Panc1 (cell line): ENCODE measurements at places on chromosomes 13 and 19.

DNA sequence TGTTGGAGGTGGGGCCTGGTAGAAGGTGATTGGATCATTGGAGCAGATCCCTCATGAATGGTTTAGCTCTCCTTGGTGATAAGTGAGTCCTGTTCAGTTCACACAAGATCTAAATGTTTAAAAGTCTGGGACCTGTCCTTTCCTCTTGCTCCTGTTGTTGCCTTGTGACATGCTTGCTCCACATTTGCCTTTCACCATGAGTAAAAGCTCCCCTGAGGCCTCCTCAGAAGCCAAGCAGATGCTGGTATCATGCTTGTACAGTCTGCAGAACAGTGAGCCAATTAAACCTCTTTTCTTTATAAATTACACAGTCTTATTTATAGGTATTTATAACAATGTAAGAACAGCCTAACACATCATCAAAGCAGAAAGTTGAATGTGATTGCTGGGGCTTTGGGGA lies 24.2 kb upstream of the RFC3 start:
- DNase-seq: no peak
- H3K27me3 ChIP-seq: no peaks in the 10 kb centered on the region
- H3K4me3 ChIP-seq: no peak overlapping the region
- H3K27ac ChIP-seq: no peak overlapping the region
- H3K36me3 ChIP-seq: no peaks in the 10 kb centered on the region

GRCh38 chr19:12884202-12884601 lies 2.8 kb downstream of the KLF1 start:
- no peaks in the 10 kb centered on the region for H3K36me3 ChIP-seq
- no peak overlapping the region for H3K27ac ChIP-seq
- H3K4me1 ChIP-seq: no peaks in the 10 kb centered on the region
- DNase-seq: no peak
- no peak overlapping the region for H3K4me3 ChIP-seq

DNA sequence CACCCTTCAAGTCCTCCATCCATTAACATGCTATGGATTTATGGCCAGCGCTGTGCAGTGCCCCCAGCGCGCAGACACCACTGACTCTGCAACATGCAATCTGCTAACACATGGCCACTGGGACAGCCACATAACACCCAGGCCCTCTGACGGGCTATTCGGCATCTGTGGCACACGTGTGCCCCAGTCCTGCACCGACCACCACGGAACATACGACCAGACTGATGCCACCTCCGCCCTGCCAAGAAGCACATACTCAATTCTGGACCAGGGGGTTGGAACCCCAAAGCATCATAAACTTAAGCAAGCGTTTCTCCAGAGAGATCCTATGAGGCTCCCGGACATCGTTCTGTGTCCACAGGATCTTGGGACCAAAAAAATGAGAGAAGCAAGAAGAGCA lies 9.8 kb downstream of the STK24 start:
- H3K27ac ChIP-seq: no peak overlapping the region
- no peaks in the 10 kb centered on the region for H3K27me3 ChIP-seq
- no peaks in the 10 kb centered on the region for H3K36me3 ChIP-seq
- H3K4me1 ChIP-seq: peaks cover 17% of the 10 kb centered on the region

- no peaks in the 10 kb centered on the region for H3K27me3 ChIP-seq
- H3K36me3 ChIP-seq: no peaks in the 10 kb centered on the region
- DNase-seq: no peak
- H3K27ac ChIP-seq: no peak overlapping the region
- no peak overlapping the region for H3K4me3 ChIP-seq
- no peaks in the 10 kb centered on the region for H3K4me1 ChIP-seq
These were observed 46.5 kb upstream of the GTF2F2 start for GRCh38 chr13:45073809-45074208.

DNA sequence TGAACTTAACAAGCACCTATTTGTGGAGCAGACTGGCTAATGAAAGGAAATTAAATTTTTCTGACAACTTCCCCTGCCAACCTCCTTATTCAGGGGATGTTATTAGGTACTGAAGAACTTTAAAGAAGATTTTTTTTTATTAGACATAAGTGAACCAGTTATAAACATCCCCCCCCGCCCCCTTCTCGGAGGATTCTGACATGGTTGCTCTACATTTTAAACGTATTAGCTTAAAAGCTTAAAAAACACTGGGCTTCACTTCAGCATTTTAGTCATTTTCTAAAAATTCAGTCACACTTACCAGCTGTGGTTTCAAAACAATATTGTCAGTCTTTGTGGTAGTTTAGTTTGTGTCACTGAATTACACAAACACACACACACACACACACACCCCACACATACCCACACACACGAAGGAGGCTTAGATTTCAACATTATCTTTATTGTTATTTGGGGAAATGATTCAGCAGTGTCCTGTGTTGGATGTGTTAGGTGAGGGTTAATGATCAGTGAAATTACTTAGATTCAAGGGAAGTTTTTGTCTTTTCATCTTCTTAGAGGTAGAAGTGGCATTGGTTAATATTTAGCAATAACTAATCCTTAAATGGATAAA lies 145.7 kb downstream of the PCCA start:
- H3K27ac ChIP-seq: peak overlapping the region; percentile 63; the same call in 1 of the 2 replicates
- DNase-seq: no peak
- no peaks in the 10 kb centered on the region for H3K27me3 ChIP-seq

- no peaks in the 10 kb centered on the region for H3K36me3 ChIP-seq
- no peak overlapping the region for H3K27ac ChIP-seq
- no peak for DNase-seq
These were observed 40.7 kb upstream of the STARD13 start for GRCh38 chr13:33326246-33326645.
